Endothelial cell of umbilical vein (primary cell): ENCODE measurements at places on chromosomes 3 and 15. TPM values are rescaled to one million over a fixed set of nuclear protein-coding genes. Genes with fewer than 3 reads are reported as not detected.

Gene PLA2G4B
- 3.7 and 7.9 TPM in 2 replicates for polyA plus RNA-seq

Gene IQCF5
- not detected in 2 replicates for polyA plus RNA-seq

Gene ATP8B4
- polyA plus RNA-seq = 0.08 TPM in 1 of 2 replicates, not detected in the other

Gene CFAP20DC
- polyA plus RNA-seq = 0.92 TPM in 2 replicates

Gene ESYT3
- polyA plus RNA-seq = not detected in 2 replicates

Gene ZNF609
- 15.9 and 18.2 TPM in 2 replicates for polyA plus RNA-seq

Gene GUCA1C
- polyA plus RNA-seq = not detected in 2 replicates
